ENCODE measurements at places on chromosomes 2 and 18.

GRCh38 chr2:112644155-112644932 is 1.4 kb upstream of the SLC20A1 start:
- no peak for DNase-seq

GRCh38 chr2:161650116-161651015 is 26.1 kb downstream of the SLC4A10 start:
- DNase-seq: no peak

- DNase-seq: no peak
Observed at GRCh38 chr2:187985923-187986322, 305.8 kb upstream of the GULP1 start.

- DNase-seq: no peak
Observed at GRCh38 chr2:222255090-222255489, 43.7 kb downstream of the PAX3 start.

DNA sequence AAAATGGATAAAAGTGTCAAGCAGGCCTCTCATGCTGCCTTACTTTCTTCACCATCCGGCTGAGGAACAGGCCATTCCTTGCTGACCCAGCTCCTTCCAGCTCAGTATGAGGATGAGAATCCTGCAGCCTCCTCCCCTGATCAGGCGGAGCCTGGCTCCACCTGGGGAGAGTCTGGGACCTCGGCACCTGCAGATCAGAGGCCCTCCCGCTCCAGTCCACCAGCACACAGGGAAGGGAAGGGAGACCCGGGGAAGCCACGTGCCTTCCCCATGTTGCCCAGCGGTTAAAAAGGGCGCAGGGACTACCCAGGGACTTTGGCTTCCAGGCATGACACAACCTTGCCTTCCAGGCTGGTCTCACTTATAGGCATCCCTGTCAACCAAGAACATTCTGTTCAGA is 172.0 kb downstream of the NDUFA10 start:
- no peak for DNase-seq

DNA sequence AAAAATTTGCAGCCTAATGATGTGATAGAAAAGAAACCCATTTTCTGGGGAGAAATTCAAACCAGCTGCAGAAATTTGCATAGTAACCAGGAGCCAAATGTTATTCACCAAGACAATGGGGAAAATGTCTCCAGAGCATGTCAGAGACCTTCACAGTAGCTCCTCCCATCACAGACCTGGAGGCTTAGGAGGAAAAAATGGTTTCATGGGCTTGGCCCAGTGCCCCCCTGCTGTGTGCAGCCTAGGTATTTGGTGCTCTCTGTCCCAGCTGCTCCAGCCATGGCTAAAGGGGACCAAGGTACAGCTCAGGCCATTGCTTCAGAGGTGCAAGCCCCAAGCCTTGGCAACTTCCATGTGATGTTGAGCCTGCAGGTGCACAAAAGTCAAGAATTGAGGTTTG is 352.9 kb downstream of the PLCL1 start:
- no peak for DNase-seq

DNA sequence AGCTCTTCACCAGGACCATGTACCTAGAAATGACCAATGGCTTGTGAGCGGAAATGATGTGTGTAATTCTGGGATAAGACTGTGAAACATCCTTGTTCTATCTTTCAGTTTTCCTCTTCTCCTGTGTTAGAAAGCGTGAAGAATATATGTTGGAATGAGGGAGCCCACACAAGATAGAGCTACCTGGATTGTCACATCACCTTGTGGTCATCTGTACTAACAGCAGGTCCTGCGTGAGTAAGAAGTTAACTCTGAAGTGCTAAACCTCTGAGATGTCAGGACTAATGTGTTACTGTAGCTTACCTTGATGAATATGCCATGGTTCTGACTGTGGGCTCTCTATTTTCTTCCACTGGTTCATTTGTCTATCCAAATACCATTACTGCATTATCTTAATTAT is 75.6 kb downstream of the FASTKD2 start:
- no peak for DNase-seq

GRCh38 chr2:37827911-37828511 is 97.1 kb upstream of the RMDN2 start:
- DNase-seq: no peak

- DNase-seq: no peak
Observed at GRCh38 chr18:10681581-10682367, 155.9 kb downstream of the NAPG start.

GRCh38 chr2:220334871-220335590 is 707.6 kb downstream of the SLC4A3 start:
- DNase-seq: no peak

DNA sequence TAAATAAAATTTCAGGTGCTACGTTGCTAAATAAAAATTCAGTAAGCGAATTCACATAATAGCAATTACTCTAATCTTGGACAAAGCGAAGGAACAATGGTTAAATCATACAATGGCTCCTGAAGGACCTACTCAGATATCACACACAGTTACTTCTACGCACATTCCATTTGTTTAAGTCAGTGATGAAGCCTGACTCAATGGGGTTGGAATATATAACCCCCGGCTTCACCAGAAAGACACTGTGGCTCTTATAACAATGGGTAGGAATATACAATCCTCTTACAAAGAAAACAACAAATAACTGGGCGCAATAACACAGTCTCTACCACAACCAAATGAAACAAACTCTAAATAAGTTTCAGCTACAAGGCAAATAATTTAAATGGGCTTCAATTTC is 349.5 kb downstream of the IRS1 start:
- DNase-seq: no peak

- no peak for DNase-seq
Observed at GRCh38 chr2:18903750-18904149, 314.4 kb upstream of the NT5C1B start.

DNA sequence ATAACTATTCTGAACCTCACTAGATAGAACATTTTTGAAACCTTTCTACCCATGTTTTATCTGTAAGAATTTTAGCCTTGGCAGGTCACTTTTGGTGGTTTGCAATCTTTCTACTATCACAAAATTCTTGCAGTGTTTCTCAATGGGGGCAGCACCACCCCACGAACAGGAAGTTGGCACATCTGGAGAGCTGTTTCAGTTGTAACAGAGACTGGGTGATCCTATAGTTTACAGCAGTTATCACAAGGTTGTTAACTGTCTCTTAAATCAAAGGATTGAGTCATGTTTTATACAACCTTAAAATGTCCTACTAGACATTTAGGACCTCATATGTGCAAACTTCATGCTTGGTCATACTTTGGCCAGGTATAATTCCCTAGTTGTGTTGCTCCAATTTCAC is 829.2 kb downstream of the ERBB4 start:
- DNase-seq: no peak

- DNase-seq: no peak
Observed at GRCh38 chr2:223613017-223613950, 11.1 kb upstream of the SCG2 start.

GRCh38 chr2:8487461-8487932 is 194.4 kb upstream of the ID2 start:
- no peak for DNase-seq

- no peak for DNase-seq
Observed at GRCh38 chr2:217918308-217919024, 84.3 kb downstream of the TNS1 start.

DNA sequence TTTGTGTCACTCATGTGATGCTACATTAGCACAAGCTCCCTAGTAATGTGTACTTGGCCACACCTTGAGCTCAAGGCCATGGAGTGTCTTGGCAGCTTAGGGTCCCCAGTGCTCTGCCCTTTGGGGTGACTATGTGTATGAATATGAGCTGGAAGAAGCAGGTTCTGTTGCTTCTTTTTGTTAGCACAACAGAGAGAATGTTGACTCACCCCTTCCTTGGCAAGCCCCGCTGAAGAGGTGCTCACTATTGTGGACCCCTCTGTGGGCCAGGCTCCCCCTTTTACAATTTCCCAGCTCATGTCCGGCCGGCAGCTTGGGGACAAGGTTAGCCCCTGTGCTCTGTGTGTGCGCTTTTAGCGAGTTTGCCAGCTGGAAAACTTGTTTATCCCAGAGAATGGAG is 48.1 kb downstream of the DGKD start:
- no peak for DNase-seq

DNA sequence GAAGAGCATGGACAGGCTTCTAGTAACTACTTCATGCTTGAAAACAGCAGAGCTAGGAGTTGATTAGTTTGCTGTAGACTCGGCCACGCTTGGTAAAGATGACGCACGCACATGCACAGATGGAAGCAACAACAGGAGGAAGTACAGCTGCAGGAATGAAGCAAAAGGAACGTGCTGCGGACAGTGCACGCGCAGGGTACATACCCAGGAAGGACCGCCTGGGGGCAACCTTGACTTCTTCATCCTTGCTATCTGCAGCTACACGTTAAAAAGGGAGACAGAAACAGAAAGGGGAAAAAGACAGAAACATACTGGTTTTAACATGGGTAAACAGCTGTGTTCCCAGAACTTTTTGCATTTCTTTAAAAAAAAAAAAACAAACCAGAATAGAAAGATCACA is 17.7 kb downstream of the SLC66A2 start:
- no peak for DNase-seq

DNA sequence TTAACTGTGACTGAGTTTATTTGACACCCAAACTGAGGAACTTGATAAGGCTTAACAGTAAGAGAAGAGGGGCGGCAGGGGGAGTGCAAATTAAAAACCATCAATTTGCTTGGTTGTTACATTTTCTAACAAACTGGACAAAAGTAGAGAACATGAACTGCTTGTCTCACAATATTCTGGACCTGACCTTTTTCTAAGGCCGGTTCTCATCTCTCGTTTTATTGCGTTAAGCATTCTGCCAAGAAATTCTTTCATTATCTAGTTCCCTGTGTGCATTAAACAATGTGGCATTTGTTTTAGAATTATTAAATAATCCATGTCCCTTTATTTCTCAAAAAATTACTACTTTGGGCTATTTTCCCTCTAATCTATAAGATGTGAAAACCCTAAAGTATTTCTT is 565.2 kb upstream of the PKDCC start:
- DNase-seq: no peak

- DNase-seq: no peak
Observed at GRCh38 chr2:72394541-72395070, 246.9 kb upstream of the CYP26B1 start.

DNA sequence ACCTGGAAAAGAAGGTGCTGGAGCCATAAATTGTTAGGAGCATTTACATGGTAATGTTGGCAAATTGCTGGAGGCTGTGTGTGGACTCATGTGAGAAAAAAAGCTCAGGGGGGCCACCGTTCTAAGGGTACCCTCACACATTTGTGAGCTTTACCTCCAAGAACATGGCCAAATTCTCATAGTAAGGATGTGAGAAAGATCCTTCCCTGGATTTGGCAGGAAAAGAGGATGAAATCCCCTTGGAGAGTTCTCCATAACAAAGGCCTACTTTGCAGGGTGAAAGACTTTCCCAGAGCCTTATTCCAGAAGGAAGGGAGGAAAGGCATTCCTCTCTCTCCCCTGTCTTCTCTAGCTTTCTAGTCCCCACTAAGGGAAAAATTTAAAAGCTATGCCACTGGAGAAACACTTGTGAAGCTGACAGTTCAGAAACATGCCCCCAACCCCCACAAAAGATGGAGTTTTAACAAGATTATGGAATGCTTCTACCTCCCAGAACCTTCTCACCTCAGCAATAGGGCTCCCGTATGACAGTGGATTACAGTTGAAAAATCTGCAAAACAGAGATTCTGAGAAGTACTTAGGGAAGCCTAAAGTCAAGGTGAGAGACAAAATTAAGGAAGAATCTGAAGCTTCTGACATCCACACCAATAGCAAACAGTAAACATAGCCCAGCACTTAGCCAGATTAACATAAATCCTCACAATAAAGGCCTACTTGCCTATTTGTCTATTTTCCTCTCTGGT is 20.2 kb upstream of the ERMN start:
- DNase-seq: no peak

- DNase-seq: no peak
Observed at GRCh38 chr2:53859206-53860181, at the start of gene GPR75. GPR75 (minus strand) TSS chr2:53859967; CDS start chr2:53854756, 5,211 bp downstream.

DNA sequence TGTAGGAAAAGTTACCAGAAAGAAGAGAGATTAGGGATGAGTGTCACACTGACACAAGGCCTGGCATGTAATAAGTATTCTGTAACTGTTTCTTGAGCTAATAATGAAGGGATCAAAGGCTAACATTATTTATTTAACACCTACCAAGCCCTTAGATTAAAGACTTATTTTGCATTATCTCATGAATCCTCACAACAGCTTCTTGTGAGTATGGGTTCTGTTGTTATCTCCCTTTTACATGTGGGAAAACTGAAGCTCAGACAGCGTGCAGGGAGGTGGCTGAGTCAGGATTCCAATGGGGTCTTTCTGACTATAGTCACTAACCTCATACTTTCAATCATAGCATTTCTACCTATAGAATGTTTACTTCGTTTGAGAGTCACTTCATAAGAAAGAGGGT is 79.0 kb upstream of the PROKR1 start:
- DNase-seq: no peak

- DNase-seq: no peak
Observed at GRCh38 chr2:62441421-62441820, 64.6 kb downstream of the TMEM17 start.

- DNase-seq: no peak
Observed at GRCh38 chr2:88092773-88093172, 25.1 kb downstream of the SMYD1 start.

- DNase-seq: no peak
Observed at GRCh38 chr2:111898703-111899514, 502 bp downstream of the MERTK start.

GRCh38 chr18:13616041-13616440 is 110.3 kb downstream of the FAM210A start:
- DNase-seq: no peak

GRCh38 chr2:159446817-159447216 is 160.3 kb upstream of the WDSUB1 start:
- DNase-seq: no peak

DNA sequence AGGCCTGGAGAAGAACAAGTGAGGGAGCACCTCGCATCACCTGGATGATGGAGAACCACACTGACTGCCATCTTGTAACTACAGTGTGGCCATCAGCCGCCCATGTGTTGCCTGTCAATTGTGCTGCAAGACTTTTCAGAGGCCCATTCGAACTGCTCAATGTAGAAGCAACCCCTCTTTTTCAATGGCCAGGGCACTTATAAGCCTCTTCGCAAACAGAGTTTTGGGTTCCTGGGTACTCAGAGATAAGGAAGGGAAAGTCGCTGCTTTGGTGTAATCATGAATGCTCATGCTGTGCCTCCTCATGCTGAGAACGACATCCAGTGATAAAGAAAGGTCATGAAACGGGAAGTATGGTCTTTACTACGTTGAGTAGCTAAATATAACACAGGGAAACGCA is 143.9 kb upstream of the SLC39A10 start:
- no peak for DNase-seq

DNA sequence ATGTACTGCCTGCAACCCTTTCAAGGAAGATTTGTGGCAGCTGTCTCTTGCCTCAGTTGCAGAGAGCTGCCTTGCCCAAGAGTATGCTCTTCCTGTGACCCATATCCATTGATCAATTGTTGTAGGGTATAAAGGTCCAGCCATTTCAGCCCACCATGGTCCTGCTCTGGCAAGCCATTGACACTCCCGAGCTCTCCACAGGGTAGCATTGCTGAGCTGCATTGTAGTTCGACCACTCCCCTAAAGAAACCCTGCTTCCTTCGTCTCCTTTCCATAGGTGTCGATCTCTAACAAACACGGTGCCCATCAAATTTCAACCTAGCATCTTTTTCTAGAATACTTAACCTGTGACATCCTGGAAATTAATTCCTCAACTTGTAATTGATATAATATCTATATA is 104.9 kb upstream of the NDUFV2 start:
- no peak for DNase-seq

- DNase-seq: no peak
Observed at GRCh38 chr18:32877371-32877770, 104.5 kb upstream of the KLHL14 start.

GRCh38 chr2:41907771-41908207 is 140.0 kb upstream of the PKDCC start:
- no peak for DNase-seq

- no peak for DNase-seq
Observed at GRCh38 chr2:27715318-27716210, 51.9 kb downstream of the SLC4A1AP start.

Data from activated CD4-positive, alpha-beta T cell treated with anti-CD3 and anti-CD28 coated beads, Interleukin-2, amount 50 U/mL, for 4 hours (primary cell).